ENCODE measurements at places on chromosomes 7 and 10. TPM values are rescaled to one million over a fixed set of nuclear protein-coding genes. Genes with fewer than 3 reads are reported as not detected.

Gene PRKCQ
- total RNA-seq, result 0.25 TPM

Gene KAZALD1
- 12.1 TPM for total RNA-seq

Gene ASB15
- total RNA-seq, result 15.6 TPM

GRCh38 chr7:143199040-143199439 lies 15.8 kb downstream of the TAS2R39 start:
- no peak for DNase-seq

DNA sequence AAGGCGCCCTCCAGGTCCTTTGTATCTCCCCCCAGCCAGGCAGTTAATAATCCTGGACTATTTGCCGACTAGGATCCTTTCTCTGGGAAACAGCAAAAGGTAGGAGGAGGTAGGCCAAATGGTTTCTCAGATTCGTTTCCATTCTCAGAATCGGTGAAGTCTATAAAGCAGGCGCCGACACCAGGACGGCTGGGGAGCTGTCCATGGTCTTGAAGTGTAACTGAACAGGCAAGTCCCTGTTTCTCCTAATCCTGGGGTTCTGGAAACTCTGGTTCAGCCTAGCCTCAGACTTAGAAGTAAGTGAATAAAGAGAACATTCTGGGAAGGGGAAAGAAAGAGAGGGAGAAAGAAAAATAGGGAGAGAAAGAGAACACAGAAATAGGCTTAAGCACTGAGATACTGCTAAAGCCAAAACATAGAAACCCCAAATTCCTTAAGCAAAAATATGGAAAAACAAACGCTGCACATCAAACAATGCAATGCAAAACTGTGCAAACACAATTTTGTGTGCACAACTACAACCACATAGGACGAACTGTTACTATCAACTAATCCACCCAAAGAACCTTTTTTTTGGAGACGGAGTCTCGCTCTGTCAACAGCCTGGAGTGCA lies 11.1 kb upstream of the INA start:
- DNase-seq, result peak; percentile 66

Data from right cardiac atrium (tissue), 5 donors.